ENCODE measurements at places on chromosomes 16 and 17. TPM values are rescaled to one million over a fixed set of nuclear protein-coding genes. Genes with fewer than 3 reads are reported as not detected.

The CHTF18 gene
- total RNA-seq = 12.3 TPM

The CDH1 gene
- 284 TPM for total RNA-seq

The ZG16 gene
- total RNA-seq = 196 TPM

The LDHD gene
- 67.2 TPM for total RNA-seq

The WNK4 gene
- 17.5 TPM for total RNA-seq

The CEP131 gene
- 5.7 TPM for total RNA-seq

The CHST4 gene
- total RNA-seq = not detected

The GPRC5B gene
- 6.2 TPM for total RNA-seq

The CCT6B gene
- 2.1 TPM for total RNA-seq

The SEPTIN1 gene
- total RNA-seq = 6.0 TPM

The PPL gene
- total RNA-seq = 10.8 TPM

The AOC2 gene
- total RNA-seq = 0.92 TPM

The GCGR gene
- total RNA-seq = 0.43 TPM

The ENKD1 gene
- total RNA-seq = 23.3 TPM

The KRTAP3-1 gene
- total RNA-seq = not detected

The HS3ST3A1 gene
- total RNA-seq = 0.65 TPM

The SPATA22 gene
- not detected for total RNA-seq

The CMTR2 gene
- 17.8 TPM for total RNA-seq

The KRT28 gene
- total RNA-seq = not detected

The HS3ST4 gene
- not detected for total RNA-seq

The EPX gene
- total RNA-seq = not detected

The MSRB1 gene
- 40.5 TPM for total RNA-seq

The C1QTNF8 gene
- not detected for total RNA-seq

The BLMH gene
- 18.1 TPM for total RNA-seq

The KCNH4 gene
- not detected for total RNA-seq

The UBB gene
- total RNA-seq = 1,757 TPM

The KRTAP2-1 gene
- not detected for total RNA-seq

The ASIC2 gene
- 0.84 TPM for total RNA-seq

The CCDC182 gene
- not detected for total RNA-seq

The TBC1D3K gene
- not detected for total RNA-seq

The CORO6 gene
- total RNA-seq = 21.3 TPM

The PSME3IP1 gene
- total RNA-seq = 97.9 TPM

The CDRT4 gene
- total RNA-seq = 5.7 TPM

The SMIM5 gene
- 41.6 TPM for total RNA-seq
